ENCODE measurements at places on chromosomes 13 and 19. TPM values are rescaled to one million over a fixed set of nuclear protein-coding genes. Genes with fewer than 3 reads are reported as not detected.

DNA sequence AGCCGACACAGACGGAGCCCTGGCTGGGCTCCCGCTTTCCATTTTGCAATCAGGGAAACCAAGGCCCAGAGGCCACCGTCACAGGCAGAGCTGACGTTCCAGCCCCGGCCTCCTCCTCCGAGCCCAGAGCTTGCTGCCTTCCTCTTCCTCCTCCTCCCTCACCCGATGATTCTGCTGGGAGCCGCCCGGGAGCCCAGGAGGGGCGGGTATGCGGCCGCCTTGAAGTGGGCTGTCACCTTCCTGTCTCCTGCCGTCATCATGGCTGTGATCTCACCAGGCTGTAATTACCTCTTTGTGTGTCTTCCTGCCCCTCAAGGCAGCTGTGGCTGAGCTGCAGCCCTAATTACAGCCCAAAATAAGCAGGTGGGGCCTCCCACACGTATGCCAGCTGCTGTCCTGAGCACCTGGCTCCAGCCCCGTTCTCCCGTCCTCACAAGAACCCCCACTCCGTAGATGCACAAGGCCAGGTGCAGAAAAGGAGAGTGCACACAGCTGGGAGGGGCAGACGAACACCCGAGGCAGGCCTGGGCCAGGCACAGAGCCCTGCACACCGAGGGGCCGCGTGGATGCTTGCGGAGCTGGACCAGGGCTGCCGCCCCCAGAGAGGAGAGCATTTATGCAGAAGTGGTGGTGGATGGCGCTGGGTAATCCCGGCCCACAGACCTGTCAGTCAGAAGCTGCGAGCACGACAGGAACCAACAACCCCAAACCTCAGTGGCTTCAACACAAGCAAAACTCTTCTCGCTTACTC, 4.0 kb downstream of the TPGS1 start:
- DNase-seq: no peak

The ZIC2 gene
- polyA plus RNA-seq: 0.53 TPM

DNA sequence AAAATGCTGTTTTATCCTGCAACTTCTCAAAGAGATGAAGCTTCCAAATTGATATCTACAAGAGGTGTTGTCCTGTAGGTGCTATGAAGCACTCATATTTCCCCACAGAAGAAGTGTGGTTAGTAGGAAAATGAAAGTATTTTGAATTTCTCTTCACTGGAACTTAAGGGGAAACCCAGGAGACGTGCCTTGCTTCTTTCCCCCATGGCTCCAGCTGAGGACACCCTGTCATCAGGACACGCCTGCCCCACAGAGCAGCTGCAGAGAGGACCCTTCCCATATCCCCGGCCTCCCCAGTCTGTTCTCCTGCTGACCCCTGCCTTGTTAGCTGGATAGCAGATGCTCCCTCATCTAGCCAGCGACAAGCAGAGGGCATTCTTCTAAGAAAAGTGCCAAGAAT, 371.3 kb downstream of the COG6 start:
- no peak for DNase-seq

- DNase-seq: no peak
Observed at GRCh38 chr19:39150807-39151600, 25.4 kb downstream of the PAK4 start.

DNA sequence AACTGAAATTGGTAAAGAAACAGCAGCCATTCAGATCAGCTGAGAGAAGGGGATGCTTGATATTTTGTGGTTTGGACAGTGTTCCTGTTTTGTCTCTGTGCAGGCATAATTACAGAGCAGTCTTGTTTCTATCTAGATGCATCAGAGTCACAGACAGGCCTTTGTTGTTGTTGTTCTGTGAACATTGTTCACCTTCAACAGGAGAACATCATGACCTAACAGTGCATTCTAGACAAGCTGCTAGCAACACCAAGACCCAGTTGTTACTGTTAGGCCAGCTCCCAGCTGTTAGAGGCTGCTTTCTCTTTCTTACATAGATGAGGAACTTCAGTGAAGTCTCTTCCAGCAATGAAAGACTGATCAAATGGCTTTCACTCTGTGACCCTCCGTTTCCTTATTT, 8.5 kb upstream of the LSR start:
- DNase-seq: no peak

DNA sequence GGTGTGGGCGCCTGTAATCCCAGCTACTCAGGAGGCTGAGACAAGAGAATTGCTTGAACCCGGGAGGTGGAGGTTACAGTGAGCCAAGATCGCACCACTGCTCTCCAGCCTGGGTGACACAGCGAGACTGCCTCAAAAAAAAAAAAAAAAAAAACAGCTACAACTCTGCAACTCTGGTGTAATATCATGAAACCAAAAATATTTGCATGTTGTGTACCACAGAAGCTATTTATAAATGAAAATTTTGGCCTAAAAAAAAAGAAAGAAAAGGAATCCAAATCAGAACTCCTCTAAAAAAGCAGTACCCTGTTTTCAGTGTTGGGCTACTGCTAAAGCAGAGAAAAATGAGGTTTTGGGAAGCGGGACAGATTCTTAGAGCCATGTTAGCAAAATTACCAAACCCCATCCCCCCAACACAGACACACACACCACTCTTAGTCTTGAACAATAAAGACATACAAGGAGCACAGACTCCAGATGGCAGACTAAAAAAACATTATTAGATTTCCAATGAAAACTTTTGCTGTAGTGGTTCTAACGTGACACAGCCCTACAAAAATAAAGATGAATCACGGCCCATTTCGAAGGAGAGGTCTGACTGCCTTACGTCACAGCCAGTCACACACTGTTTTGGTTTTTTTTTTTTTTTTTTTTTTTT, 51.5 kb downstream of the INSR start:
- DNase-seq: no peak

The RHPN2 gene
- 18.3 TPM for polyA plus RNA-seq

The USHBP1 gene
- 7.4 TPM for polyA plus RNA-seq

The ZNF30 gene
- 7.6 TPM for polyA plus RNA-seq

DNA sequence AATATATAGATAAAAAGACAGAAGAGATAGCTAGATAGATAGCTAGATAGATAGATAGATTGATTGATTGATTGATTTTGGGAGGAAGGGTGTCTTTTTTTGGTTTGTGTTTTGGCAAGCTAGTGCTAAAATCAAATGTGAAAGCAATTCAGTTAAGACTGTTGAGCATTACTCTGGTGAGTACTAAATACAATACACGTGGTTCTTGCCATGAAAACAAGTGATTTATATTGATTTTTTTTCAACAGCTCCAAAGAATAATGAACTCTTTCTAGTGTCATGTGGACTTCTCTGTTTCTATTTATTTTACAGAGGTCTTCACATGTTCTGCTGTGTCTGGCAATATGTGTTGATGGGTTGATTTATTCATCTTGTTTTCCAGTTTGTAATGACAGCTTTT, 172.0 kb downstream of the POU4F1 start:
- DNase-seq: no peak

- DNase-seq: no peak
Observed at GRCh38 chr19:33175886-33176669, 18.1 kb upstream of the LRP3 start.

The PNMA8B gene
- polyA plus RNA-seq: 4.3 TPM

- no peak for DNase-seq
Observed at GRCh38 chr19:50357178-50358100, 8.0 kb downstream of the NAPSA start.

The NKPD1 gene
- polyA plus RNA-seq: 0.39 TPM

GRCh38 chr13:93017493-93018112, 209.0 kb upstream of the GPC6 start:
- no peak for DNase-seq

Measured in left renal cortex interstitium (tissue), 4 donors.